ENCODE measurements at places on chromosomes 3 and 15.

- DNase-seq, result no peak
Observed at GRCh38 chr3:30477149-30477921, 129.1 kb upstream of the TGFBR2 start.

- peak; percentile 47 for DNase-seq
Observed at GRCh38 chr15:31197497-31198414, 96.2 kb upstream of the TRPM1 start.

DNA sequence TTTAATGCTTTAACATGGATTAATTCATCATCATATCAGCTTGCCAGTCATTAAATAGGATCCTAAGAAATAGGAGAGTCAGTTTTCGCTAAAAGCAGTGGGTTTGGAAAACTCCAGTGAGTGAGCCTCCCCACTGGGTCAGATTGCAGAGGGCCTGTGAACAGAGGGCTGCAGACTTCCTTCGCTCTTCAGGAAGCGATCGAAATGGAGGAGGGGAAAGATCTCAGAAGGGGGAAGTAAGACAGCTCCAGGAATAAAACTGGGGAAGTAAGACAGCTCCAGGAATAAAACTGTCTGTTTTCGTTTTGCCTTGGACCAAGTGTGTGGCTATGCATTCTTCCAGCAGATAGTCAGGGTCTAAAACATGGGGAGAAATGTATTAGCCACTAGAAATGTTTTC lies 124.8 kb upstream of the C15orf61 start:
- no peak for DNase-seq

GRCh38 chr15:99496302-99496629 lies 69.5 kb upstream of the MEF2A start:
- DNase-seq, result no peak
